ENCODE measurements at places on chromosomes 5 and 9.

DNA sequence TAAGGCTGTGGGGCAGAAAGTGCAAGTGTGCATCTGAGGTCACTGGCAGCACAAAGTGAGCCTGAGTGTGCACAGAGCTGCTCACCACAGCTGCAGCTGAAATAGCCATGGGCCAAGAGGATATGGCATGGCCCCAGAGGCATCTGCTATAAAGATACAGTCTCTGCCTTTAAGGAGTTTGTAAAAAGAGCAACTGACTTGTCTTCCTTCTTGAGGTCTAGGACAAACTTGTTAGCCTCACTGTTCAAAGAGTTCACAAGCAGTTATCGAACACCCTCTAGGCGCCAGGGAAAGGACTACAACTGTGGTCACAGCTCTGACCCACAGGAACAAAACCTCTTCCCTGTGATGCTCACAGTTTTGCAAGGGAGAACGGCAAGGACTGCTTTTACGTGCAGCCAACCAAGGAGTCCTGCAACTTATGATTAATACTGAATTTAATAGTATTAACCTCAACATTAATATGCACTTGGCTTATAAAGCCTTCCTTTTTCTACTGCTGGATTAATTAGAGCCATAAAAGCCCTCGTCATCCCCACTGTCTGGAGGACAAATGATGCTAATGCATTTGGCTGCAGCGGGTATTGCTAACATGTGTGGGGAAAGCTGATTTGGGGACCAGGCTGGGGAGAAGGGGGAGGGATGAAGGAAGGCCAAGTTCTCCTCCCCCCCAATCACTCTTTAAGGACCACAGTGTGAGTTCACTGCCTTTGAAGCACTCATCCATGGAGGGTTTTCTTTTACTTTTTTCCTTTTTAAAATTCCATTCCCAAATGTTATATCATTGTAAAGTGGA is 189.8 kb upstream of the TRIM32 start:
- DNase-seq = no peak

GRCh38 chr5:154199671-154200220 is 9.2 kb downstream of the GALNT10 start:
- no peak for DNase-seq

DNA sequence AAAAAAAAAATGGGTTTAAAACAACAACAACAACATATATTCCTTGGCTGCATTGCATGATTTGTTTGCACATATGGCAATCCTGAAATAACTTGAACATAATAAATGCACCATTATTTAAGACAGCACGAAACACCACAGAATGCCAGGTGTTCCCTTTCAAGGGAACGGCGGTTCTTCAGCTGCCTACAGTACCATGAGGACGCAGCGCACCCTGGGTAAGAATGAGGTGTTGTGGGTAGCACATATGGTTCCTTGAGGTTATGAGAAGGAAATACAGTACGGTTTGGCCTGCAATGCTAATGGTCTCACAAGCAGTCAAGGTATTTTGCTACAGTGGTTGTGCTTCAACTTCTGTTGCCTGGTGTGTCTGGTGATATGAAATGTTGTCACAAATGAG is 174.8 kb downstream of the SLC12A2 start:
- DNase-seq = no peak

- DNase-seq = no peak
Observed at GRCh38 chr5:96064877-96065276, 103.2 kb upstream of the ELL2 start.

DNA sequence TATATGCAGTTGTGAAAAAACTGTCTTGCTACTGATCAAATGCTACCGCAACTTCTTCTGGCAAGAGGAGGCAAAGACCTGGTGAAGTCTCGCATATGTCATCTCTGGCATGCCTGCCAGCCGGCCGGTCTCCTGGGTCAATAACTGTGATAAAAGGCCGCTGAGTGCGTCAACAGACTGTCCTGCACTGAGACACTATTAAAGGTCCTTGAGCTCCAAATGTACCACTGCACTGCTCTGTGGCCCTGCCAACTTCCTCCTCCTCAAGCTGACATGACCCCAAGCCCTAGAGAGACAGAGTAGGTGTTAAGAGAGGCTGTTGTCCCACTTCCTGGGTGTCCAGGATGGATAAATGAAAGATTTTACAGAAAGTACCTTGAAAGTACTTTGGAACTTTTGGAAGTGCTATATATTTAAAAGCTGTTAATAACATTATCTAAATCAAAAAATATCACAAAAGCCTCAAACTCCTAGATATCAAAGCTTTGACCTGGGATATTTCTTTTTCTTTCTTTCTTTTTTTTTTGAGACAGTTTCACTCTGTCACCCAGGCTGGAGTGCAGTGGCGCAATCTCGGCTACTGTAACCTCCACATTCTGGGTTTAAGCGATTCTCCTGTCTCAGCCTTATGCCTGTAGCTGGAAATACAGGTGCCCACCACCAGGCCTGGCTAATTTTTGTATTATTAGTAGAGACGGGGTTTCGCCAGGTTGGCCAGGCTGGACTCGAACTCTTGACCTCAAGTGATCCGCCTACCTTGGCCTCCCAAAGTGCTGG is 31.5 kb downstream of the RAPGEF1 start:
- DNase-seq = peak; percentile 38

GRCh38 chr5:111929867-111930266 is 172.9 kb upstream of the NREP start:
- no peak for DNase-seq

DNA sequence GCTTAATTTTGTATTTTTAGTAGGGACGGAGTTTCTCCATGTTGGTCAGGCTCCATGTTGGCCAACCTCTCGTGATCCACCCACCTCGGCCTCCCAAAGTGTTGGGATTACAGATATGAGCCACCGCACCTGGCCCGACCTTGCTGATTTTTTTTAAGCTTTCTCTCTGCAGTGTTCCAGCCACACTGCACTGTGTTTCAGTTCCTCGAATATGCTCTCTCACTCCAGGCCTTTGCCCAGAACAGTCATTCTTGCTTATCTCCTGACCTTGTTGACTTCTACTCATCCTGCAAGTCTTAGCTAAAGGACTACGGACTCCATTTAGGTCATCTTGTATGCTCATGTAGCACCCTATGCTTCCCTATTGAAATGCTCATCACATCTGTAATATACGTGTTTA is 3.3 kb downstream of the SNAPC3 start:
- no peak for DNase-seq

DNA sequence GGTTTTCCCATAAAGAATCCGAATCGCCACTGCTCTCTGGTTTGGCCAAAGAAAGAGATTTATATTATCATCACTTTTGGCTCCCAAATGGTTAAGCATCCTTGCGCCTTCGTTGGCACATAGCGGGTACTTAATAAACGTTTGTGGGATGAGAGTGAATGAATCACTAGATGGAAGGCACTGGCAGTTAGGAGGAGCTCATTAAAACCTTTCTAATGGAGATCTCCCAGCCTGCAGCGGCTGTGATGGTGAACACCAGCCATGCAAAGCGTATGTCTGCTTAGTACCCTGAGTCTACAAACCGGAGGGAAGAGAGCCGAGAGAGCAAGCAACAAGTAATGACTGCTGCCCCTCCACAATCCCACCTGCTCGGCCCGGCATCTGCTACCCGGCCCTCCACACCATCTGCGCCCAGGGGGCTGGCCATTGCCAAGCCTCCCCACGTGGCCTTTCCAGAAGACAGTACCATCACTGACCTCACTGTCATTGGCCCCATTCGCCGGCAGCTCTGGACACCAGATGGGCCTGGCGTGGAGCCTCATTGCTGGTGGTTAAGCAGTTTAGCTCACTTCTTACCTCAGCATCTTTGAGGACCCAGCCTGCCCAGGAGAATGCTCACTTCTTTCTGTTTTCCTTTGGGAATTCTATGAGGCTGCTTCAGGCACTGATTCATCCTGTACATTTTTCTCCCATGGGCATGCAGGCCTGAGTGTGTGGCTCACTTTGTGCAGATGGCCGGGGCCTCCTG is 39.3 kb upstream of the ANKRD33B start:
- no peak for DNase-seq

- DNase-seq = no peak
Observed at GRCh38 chr5:102718819-102719218, 36.3 kb upstream of the PAM start.

DNA sequence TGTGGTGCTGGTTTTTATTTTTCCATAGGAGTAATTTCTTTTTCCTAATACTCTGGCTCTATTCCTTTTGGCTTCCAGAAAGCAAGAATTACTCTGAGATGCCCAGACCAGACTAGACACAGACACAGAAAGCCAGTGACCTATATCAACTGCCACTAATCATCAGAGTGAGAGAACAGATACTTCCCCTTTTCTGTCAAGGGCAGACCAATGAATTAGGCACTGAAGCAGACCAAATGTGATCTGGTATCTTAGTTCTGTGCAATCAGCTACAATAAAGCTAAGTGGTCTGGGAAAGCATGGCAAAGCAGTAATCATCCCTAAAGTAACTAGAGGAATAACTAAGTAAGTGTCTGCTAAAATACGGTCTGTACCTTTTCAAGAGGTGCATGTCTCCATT is 239.1 kb downstream of the ELAVL2 start:
- DNase-seq = peak; percentile 21

- no peak for DNase-seq
Observed at GRCh38 chr5:67696446-67696845, 499.8 kb upstream of the CD180 start.

DNA sequence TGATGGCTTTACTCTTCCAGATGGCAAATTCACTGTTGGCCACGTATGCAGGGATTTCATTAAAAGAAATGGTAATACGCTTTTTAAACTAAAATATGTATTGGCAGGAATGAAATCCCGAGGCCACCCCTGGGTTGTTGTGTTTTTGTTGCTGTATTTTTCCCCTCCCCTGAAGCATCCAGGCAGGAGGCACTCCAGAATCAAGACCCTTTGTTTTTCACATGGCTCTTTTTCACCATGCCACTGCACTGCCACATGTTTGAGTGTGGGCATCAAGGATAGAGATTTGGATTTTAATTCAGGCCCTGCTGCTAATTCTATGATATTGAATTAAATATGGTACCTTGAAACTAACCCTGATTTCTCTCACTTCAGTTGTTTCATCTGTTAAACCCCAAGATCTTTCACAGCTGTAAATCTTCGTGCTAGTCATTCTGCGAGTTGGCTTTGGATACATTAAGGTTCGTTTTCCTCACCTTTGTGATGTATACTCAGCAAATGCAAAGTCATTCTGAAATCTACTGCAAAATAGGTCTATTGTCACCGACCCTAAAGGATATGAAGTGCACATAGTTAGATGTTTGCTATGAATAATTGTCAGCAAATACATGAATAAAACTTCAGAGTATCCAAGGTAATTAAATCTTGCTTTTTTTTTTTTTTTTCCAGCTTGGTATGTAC is 533.4 kb downstream of the PTPRD start:
- DNase-seq = no peak

GRCh38 chr9:110188101-110188500 is 19.9 kb downstream of the C9orf152 start:
- no peak for DNase-seq

DNA sequence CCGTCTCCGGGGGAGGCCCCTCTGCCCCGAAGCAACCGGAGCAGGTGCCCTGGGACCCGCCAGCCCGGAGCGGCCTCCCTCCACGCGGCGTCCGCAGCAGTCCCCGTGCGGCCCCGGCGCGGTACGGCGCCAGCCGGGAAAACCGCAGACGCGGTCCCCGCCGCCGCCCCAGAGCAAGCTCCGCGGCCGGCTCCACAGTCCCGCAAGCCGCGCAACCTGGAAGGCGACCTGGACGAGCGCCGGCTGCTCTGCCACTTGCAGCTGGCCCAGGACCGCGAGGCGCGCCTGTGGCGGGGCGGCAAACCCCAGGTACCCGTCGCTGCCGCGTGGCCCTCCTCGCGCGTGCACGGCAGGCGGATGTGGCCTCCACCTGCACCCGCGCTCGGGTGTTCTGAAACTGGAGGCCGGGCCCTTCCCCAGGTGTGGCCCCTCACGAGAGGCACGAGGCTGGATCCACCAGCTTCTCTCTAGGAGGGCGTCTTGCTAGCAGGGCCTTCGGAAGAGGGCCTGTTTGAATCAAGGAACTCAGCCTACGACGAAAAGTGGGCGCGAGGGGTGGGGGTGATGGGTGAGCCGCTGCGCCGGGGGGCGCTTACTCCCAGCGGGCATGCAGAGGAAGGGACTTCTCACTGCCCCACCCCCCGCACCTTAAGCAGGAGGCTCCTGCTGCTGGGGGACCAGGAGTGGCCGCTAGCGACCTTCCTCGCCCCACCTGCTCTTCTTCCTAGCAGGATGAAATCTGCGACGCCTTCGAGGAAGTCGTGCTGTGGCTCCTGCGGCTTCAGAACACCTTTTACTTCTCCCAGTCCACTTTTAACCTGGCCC is 602 bp downstream of the CCNI2 start:
- no peak for DNase-seq

DNA sequence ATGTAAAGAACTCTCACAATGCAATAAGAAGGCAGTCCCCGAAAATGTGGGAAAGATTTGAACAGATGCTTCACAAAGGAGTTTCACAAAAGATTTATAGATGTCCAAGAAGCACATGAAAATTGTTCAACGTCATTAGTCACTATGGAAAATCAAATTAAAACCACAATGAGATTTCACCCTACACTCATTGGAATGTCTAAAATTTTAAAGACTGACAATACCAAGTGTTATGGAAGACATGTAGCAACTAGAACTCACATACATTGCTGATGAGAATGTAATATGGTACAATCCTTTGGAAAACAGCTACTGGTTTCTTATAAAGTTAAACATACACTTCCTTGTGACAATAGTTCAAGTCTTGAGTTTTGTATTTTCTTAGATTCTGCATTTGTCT is 11.0 kb upstream of the RECK start:
- no peak for DNase-seq

GRCh38 chr9:101691657-101692056 is 46.8 kb downstream of the GRIN3A start:
- DNase-seq = no peak

GRCh38 chr9:95816716-95817115 is 58.8 kb upstream of the ERCC6L2 start:
- DNase-seq = no peak

DNA sequence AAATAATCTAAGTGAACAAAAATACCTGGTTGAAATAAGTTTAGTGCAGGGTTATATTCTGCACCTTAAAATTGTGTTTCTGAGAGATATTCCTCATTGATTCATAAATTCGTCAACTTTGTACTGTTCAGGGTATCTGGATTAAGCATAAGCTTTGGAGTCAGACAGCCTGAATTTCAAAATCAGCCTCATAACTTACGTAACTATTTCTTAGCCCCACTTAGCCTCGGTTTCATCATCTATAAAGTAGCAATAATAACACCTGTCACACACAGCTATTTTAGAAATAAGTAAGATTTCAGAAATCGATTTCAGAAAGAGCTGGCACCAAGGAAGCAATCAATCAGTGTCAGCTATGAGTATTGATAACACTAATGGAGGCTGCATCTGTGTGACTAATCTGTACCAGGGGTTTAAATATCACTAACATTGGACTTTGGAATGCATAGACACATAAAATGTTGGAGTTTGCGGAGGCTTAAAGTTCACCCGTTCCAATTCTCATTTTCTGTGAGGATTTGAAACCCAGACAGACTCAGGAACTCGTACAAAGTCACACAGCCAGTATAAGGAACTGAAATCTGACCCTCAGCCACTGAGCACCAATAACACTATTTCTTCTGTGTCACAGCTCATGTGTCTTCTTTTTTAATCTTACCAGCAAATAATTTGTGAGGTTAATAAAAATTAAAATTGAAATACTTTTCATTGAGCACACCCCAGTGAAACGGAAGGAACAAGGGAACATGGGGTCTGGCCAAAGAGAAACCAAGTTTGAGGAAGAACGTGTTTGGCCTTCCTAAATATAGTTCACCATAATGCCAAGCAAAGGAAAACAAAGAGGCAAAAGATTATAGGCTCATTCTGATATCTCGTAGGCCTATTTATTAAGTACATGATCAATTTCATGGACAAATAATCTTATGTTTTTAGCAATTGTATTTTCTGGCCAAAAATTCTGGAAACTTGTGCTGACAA is 194.4 kb upstream of the PTGER4 start:
- peak; percentile 32 for DNase-seq

- peak; percentile 68 for DNase-seq
Observed at GRCh38 chr5:93800988-93801811, 59.8 kb upstream of the POU5F2 start.

All from KBM-7 (cell line).